Colonic mucosa (tissue), 4 donors: ENCODE measurements at places on chromosomes 6 and 20. TPM values are rescaled to one million over a fixed set of nuclear protein-coding genes. Genes with fewer than 3 reads are reported as not detected.

The PSORS1C2 gene
- total RNA-seq = not detected

The GGTLC1 gene
- 0.27 TPM for total RNA-seq

The CPXM1 gene
- 1.1 TPM for total RNA-seq

The OR2J3 gene
- not detected for total RNA-seq

DNA sequence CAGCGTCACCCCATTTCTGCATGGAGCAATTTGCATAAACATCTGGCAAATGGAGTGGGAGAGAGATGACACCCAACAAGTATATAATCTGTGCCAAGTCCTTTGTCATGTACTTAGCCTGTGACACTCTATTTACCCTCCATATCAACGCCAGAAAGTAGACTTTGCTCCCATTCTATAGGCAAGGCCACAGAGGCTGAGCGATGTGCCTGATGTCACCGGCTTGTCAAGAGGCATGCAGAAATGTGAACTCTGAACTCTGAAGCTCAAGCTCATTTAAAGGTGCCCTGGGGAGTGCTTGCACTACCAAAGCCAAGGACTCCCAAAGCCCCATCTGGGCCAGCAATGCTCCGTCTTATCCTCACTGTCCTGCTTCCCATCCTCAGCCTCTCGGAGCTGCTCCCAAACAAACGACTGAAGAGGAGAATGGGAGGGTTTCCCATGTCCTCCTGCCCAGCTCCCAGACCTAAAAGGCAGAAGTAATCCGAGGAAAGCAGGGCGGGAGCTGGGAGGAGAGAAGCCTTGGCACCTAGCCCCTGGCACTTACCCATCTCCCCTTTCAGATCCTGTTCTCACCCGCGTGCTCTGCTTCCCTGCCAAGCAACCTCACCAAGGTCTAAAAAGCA is 9.2 kb downstream of the CPNE5 start:
- peak; percentile 78 for DNase-seq

DNA sequence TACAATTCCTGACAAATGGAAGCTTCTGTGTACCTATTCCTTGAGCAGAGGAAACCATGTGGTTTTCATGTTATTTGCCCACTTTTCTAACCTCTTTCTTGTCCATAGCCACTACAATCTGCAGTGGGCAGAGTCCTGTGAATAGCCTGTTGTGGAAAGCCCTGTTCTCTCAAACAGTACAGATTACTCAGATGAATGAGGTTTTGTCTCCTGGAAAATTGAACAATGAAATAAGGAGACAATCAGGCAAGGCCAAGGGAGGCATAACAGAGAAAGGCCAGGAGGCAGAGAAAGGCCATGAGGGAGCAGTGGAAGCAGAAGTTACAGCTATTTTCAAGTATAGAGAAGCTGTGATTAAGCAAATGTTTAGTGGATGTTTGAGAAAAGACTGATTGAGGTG is 189.3 kb downstream of the GRIK2 start:
- no peak for DNase-seq

- peak; percentile 35 for DNase-seq
These were observed 630 bp downstream of the PPP1R3G start for GRCh38 chr6:5085648-5086293.

DNA sequence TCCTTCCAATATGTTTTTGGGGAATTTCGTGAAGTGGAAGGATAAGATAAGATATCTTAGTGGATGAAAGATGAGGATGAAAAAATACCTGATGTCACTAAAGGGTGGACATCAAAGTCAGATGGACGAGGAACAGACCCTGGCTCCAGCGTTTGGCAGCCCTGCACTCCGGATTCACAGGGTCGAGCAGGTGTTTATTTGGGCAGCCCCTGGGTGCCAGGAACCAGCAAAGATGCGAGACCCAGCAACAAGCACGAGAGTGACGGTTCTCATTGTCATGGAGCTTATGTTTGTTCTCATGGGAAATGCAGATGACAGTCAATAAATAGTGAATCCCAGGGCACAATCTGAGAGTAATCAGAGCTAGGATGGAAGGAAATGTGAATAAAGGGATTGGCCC is 131.1 kb downstream of the PHACTR3 start:
- no peak for DNase-seq
